Activated T-helper 1 cell treated with Interleukin-2 at 50 U/mL for 16 hours (primary cell): ENCODE measurements at places on chromosomes 4 and X.

DNA sequence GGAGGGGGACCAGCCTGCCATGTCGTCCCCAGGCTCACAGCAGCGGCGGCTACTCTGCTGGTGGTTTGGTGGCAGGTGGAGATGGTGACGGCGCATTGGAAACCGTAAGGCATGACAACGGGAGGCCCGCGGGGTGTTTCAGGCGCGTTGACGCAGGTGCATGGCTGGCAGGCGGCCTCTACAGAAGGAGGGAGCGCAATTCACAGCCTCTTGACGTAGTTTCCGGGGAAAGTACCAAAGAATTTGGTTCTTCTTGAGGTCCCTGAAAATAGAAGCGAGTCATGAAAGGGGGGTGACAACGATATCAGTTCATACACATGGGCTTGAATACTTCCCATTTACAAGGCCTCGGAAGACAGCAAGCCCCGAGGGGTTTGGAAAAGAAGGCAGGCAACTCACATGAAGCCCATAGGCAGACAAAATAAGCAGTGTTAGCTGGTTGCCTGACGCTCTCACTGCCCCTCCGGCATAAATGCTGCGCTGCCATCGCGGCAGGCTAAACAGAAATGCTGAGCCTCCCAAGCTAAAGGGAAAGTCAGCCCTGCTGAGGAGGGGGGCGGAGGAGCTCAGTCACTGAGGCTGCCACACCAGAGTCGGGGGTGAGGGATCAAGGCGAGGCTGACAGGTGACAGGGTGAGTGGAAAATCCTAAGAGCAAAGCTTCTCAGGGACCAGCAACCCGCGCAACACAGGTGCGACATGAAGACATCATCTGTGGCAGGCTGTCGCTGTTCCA is 52.3 kb upstream of the PDLIM3 start:
- DNase-seq, result peak; percentile 13

DNA sequence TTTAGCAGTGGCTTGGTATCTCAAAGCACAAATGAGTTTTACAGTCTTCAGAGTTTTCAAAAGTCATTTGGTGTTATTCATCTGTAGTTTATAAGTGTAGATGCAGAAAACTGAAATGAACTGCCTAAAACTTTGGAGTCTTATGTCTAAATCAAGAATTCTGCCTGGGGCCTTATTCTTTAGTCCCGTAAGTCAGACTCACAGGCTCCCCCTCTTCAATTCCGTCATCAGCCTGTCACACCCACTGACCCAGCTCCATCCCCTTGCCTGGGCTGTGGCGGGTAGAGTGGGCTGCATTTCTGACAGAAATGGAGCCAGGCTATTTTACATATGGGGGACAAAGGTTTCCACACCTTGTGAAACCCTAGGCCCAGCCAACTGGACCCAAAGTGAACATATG is 44.3 kb downstream of the TSPAN5 start:
- DNase-seq, result no peak

DNA sequence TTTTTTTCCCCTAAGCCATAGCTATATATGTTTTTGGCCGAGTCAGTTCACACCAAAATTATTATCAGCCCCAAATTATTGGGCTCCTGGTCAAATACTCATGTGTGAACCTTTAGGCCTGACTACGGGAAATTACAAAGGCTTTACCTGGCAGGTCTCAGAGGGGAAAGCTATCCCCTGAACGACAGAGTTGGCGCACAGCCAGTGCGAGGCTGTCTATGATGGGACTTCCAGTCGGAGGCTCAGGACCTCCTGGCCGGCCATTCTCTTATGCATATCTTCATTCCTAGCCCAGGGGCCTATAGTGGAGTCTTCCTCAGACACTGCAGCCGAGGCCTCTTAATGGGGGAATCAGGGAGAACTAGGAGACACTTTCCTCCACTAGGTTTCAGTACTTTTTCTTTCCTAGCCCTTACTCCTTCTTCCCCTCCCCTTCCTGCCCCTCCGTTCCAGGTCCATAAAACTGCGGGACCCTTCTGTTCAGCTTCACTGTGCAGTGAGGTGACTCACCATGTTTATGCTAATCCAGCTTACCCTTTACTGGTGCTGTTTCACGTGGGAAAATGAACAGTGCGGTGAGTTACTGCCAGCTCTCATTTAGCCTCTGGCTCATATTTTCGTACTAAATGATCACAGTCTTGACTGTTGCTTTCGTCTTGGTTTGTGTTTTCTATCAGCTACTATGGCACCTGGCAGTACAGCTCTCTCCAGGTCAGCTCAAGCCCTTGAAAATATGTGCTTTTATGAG is 533.9 kb downstream of the FSTL5 start:
- DNase-seq, result no peak

GRCh38 chrX:69189576-69190371 is 24.5 kb upstream of the PJA1 start:
- DNase-seq, result no peak

- DNase-seq, result no peak
These were observed 385.3 kb downstream of the ARHGAP24 start for GRCh38 chr4:85860066-85860740.

DNA sequence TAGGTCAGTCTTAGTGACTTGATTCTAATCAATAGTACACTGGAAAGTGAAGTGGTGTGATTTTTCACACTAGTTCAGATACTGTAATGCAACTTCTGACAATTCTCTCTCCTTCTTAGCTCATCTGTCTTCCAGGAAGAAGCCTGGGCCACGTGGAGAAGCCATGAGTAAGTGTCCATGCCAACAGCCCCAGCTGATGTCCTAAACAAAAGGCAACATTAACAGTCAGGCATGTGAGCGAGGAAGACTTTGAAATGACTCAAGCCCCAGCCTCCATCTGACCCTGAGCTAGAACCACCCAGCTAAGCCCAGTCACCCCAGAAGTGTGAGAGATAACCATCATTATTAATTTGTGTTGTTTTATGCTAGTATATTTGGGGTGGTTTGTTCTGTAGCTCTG is 115.7 kb upstream of the MAGEB16 start:
- DNase-seq, result no peak

GRCh38 chr4:104022226-104022625 is 302.4 kb upstream of the TACR3 start:
- DNase-seq, result no peak

- DNase-seq, result no peak
These were observed 31.2 kb downstream of the ADD1 start for GRCh38 chr4:2874861-2875260.

DNA sequence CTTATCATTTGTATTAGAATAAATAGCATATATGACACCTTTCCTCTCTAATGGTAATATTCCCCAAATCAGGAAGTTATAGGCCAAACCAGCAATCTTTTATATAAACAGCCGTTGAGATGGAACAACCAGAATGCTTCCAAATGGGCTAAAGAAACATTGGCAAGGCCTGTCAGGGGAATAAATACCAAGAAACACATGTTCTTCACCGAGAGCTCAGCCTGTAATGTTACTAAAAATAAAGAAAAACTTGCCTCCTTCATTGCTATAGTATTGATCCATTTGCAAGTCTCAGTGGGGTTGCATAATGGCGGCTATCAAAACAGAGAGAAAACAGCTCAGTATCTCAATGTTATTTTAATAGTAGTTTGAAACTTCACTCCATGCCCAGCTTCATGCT is 104.9 kb downstream of the FAM13A start:
- DNase-seq, result no peak

- DNase-seq, result no peak
These were observed 14.1 kb downstream of the HPSE start for GRCh38 chr4:83320548-83320947.

DNA sequence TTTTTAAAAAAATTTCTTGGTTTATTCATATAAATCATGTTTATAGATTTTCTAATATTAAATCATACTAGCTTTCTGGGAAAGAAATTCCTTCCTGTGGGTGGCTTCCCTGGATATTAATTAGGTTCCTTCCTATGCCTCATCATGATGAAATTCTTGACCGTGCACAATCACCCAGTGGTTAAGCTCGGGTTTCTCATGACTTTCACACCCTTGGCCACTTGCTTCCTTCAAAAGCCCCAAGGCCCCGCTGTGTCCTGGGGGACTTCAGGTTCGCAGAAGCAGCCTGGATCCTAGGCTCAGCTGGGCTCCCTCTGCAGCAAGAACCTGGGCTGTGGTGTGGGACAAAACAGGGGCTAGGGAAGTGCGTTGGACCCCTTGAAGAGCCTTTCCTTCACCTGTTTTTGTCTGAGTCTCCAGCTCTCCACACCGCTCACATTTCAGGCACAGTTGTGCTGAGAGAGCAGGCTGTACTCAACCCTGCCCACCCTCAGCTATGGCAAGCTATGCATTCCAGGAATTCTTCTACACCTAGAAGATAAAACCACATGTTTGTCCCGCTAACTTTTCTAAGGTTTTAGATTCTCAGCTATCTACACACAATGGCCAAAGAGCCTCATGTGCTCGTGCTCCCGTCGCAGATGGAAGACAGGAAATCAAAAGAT is 48.9 kb upstream of the TMSB15B start:
- DNase-seq, result no peak

GRCh38 chrX:31091819-31092218 is 20.0 kb upstream of the FTHL17 start:
- no peak for DNase-seq

- no peak for DNase-seq
These were observed 4.8 kb upstream of the MAP7D3 start for GRCh38 chrX:136256026-136256425.

DNA sequence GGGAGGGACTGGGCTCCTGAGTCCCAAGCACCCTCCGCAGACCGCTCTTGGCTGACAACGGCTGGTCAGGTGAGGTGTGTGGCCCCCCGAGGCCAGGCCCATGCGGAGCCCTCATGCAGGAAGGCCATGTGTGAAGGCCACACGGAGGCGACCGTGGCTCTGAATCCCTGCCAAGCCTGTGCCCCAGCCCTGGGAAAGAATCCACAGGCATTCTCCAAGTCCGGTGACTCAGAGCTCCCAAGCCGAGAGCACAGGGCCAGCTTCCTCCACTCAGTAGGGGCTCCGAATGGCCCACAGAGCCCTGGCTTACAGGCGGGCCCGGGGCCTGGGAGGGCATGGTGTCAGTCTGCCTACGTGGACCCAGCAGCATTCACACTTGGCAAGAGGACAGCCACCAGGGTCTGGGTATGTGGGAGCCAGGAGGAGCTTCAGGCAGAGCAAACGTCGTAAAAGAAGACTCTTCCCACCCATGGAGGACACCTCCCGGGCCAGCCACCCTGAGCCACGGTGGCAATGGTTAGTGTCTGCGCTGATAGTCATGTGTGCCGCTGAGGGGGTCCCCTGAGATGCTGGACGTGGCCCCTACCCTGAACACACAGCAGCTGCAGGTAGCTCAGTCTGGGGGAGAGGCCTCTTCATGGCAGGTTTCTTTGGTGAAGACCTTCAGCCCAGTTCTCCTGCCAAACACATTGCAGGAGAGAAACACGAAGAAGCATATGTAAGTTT is 105.7 kb downstream of the PSAPL1 start:
- DNase-seq, result no peak

GRCh38 chr4:6851962-6852361 is 57.7 kb upstream of the TBC1D14 start:
- DNase-seq, result no peak

DNA sequence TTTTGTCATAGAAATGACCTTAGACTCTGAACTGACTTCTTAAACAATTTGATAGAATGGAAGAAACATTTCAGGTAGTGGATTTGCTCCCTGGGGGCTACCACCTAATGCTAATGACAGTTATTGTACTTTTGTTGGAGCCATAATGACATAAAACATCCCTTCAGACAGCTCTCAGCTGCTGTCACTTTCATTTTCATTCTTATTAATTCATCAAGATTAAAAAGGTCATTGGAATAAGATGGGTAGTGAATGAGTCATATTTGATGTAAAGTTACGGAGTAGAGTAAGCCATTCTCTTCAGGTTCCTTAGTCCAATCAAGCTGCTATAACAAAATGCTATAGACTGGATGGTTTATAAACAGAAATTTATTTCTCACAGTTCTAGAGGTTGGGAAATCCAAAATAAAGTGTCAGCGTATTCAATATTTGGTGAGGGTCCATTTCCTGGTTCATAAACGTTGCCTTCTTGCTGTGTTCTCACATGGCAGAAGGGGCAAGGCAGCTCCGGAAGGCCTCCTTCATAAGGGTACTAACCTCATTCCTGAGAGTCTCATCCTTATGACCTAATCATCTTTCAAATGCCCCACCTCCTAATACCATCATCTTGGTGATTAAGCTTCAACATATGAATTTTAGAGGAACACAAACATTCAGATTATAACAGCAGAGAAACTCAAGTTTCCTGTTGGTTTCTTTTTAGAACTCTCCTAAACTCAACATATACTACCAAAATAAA is 268.5 kb downstream of the ARAP2 start:
- no peak for DNase-seq

DNA sequence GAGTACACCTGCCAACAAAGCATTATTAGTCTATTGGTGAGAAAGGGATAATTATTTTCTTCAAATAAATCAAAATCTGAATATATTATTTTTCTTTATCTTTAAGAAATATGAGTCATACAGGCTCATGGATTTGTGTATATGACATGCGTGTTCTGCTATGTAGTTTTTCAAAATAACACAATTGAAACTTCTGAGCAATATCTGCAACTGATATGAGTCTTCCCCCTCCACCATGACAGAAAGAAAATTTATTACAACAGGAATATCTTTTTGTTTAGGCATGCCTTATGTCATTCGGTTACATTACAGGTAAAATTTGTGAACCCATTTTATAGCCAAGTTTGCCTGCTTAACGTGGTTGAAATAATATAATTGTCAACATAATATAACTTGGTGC is 32.0 kb downstream of the TMPRSS11A start:
- no peak for DNase-seq

- DNase-seq, result no peak
These were observed 31.1 kb downstream of the FGFRL1 start for GRCh38 chr4:1042352-1043055.

DNA sequence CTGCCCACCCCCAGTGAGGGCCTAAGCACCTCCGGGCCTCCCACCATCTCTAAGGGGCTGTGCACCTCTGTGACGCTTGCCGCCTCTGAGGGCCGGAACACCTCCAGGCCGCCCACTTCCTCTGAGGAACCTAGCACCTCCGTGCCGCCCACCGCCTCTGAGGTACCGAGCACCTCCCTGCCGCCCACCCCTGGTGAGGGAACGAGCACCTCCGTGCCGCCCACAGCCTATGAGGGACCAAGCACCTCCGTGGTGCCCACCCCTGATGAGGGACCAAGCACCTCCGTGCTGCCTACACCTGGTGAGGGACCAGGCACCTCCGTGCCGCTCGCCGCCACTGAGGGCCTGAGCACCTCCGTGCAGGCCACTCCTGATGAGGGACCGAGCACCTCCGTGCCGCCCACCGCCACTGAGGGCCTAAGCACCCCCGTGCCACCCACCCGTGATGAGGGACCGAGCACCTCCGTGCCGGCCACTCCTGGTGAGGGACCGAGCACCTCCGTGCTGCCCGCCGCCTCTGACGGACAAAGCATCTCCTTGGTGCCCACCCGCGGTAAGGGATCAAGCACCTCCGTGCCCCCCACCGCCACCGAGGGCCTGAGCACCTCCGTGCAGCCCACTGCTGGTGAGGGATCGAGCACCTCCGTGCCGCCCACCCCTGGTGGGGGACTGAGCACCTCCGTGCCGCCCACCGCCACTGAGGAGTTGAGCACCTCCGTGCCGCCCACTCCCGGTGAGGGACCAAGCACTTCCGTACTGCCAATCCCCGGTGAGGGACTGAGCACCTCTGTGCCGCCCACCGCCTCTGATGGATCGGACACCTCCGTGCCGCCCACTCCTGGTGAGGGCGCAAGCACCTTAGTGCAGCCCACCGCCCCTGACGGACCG is 977 bp downstream of the MAGEE1 start:
- DNase-seq, result peak; percentile 41

- no peak for DNase-seq
These were observed 5.8 kb downstream of the PAPSS1 start for GRCh38 chr4:107714256-107714655.
